ENCODE measurements at places on chromosomes 2 and 18.

GRCh38 chr2:111673526-111673925 is 210.5 kb downstream of the ANAPC1 start:
- no peak for DNase-seq

GRCh38 chr18:7516266-7517117 is 50.6 kb upstream of the PTPRM start:
- DNase-seq, result no peak

GRCh38 chr2:14867853-14868252 is 235.3 kb downstream of the LRATD1 start:
- no peak for DNase-seq

GRCh38 chr2:73007991-73008765 is 63.3 kb downstream of the SFXN5 start:
- no peak for DNase-seq

DNA sequence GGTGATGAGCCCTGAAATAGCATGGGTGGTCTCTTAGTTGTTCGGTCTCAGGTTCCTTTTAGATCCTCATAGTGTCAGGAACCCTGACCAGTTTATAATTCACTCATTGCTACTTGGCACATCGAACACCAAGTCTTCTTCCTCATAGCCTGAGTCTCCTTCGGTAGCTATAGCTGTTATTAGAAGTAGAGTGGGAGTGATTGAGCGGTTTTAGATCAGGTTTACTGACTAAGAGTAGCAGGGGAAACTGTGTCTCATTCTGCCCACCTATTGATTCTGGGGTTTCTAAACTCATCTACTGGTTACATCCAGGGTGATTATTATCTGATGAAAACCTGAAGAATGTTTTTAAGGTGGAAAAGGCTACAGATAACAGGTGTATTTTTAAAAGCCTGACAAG is 114.6 kb downstream of the SETBP1 start:
- no peak for DNase-seq
